ENCODE measurements at places on chromosomes 3 and 15.

GRCh38 chr3:29011441-29011840 is 269.4 kb upstream of the RBMS3 start:
- no peak for DNase-seq

- no peak for DNase-seq
Observed at GRCh38 chr3:124429129-124429815, 301.0 kb upstream of the UMPS start.

GRCh38 chr3:111325160-111325718 is 216.8 kb upstream of the CD96 start:
- DNase-seq, result no peak

GRCh38 chr3:133277813-133278212 is 122.0 kb upstream of the BFSP2 start:
- DNase-seq, result no peak

DNA sequence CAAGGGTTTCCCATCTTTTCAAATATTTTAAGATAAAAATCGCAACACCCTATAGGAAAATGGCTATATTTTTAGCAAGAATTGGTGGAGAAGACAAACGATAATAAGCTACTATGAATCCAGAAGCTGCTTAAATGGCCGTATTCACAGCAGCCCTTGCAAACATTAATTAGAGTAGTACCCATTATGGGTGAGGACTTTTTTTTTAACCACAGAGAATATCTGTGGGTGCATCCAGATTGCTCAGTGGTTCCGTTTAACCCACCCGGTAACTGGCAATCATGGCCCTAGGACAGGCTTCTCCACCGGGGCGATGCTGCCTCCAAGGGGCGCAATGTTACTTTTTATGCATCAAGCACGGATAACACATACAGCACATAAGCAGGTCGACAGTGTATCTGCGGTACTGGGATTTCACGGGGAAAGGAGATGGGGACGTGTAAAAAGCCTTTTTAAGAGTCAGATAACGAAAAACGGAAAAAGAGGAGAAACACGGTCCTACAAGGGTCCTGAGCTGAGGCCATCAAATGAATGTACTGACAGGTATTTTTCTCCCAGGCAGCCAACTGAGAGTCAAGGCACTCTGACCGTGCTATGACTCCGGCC is 968 bp upstream of the TMEM266 start:
- no peak for DNase-seq

DNA sequence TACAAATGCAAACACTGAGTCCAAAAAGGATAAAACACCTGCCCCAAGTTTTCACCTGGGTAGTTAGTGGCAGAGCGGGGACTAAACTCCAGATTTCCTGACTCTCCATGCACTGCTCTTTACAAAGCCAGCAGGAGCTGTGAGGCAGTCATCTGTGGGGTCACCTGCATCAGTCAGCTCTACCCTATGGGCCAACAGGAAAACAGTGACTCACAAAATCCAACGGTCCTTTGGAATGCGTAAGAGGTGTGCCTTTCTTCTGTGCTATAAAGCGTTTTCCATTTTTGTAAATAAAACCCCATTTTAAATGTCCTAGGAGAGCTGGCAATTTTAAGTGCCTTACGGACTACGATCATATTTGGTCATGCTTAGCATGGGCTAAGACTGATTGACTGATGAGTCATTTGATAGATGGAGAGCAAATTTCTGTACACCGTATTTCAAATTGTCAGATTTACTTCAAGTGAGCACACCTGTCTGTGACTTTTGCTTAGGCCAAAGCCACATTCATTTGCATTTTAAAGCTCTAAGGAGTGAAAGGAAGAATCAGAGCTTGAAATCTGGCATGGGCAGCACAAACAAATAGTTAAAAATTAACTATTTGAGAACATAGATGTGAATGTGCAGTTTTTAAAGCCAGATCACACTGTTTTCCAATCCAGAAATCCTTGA is 4.4 kb upstream of the COL8A1 start:
- no peak for DNase-seq

- no peak for DNase-seq
Observed at GRCh38 chr3:36475558-36475957, 95.3 kb downstream of the STAC start.

- no peak for DNase-seq
Observed at GRCh38 chr3:189637750-189638149, 6.6 kb downstream of the TP63 start.

DNA sequence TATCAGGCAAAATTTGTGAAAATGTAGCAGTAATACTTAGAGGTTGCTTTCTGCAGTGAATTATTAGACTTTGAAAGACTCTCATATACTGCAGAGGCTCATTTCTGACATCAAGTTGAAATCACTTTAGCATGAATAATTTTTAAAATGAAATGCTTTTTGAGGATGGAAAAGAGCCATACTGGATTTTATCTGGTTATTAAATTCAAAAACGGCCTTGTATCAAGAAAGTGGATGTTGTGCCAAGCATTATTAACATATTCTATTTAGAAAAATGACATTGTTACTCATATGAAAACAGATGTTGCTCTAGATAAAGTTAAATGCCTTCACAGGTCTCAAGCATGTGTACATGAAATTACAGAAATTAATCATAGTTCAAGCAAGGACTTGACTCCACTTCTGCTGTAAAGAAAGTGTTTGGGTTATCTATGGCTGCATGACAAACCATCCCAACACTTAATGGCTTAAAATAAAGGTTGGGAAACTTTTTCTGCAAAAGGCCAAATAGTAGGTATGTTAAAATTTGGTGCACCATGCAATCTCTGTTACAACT is 64.5 kb upstream of the ZNF280D start:
- DNase-seq, result no peak

DNA sequence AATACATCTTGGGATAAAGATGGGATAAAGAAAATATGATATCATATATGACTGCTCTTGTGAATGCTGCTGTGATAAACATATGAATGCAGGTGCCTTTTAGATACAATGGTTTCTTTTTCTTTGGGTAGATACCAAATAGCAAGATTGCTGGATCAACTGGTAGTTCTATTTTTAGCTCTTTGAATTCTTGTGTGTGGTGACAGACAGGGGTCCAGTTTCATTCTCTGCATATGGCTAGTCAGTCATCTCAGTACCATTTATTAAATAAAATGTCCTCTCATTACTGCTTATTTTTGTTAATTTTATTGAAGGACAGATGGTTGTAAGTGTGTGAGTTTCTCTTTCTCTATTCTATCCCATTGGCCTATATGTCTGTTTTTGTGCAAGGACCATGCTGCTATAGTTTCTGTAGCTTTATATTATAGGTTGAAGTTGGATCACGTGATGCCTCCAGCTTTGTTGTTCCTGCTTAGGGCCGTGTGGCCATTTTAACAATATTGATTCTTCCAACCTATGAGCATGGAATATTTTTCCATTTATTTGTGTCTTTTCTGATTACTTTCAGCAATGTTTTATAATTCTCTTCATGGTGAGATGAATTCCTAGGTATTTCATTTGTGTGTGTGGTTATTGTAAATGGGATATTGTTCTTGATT is 1089.8 kb upstream of the CADM2 start:
- DNase-seq, result no peak

GRCh38 chr15:25775317-25775912 is 87.7 kb downstream of the ATP10A start:
- no peak for DNase-seq

- no peak for DNase-seq
Observed at GRCh38 chr15:43275740-43276562, 9.2 kb upstream of the TGM5 start.

- no peak for DNase-seq
Observed at GRCh38 chr3:17638356-17638755, 104.1 kb downstream of the TBC1D5 start.

DNA sequence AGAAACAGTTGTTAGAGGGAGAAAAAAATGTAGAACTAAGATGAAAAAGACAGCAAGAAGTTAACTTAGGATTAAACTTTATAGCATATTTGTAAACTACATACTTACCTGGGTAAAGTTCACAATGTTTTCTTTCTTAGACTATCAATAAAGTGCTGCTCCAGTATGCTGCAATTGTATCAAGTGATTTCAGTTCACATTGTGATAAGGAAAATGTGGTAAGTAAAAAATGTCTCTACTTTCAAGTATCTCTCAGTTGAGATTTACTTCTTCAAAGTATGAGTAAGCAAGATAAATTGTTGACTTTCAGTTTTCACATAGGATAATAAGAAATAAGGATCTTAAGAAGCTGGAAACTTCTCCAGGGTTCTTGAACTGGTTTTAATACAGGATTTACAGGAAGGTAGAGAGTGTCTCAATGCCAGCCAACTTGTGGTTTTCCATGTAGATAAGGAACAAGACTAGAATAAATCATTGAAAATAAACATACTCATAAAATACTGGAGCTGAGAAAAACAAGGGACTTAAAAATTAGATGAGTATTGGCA is 528.8 kb downstream of the UNC13C start:
- DNase-seq, result no peak

- DNase-seq, result no peak
Observed at GRCh38 chr3:122758877-122759560, 34.6 kb downstream of the HSPBAP1 start.

- DNase-seq, result no peak
Observed at GRCh38 chr3:170997961-170998913, 28.3 kb downstream of the SLC2A2 start.

- no peak for DNase-seq
Observed at GRCh38 chr3:62370858-62371719, 2.3 kb downstream of the FEZF2 start.

DNA sequence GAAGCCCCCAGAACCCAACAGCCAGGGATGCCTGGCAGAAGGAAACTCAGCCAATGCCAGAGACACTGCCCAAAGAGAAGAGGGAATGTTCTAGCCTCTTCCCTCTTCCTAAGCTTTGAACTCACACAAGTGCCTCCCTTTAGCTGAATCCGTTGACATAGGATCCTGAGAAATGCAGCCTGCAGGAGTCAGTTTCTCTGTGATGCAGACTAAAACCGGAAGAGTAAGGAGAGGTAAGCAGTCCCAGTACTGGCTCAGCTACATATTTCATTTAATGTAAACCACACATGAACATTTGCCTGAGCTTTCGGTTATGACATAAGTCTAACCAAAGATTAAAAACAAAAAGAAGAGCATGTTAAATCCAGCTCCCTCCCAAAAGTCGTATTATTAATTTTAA is 768.7 kb downstream of the TBL1XR1 start:
- no peak for DNase-seq
